Activated T-helper 1 cell treated with anti-CD3 and anti-CD28 coated beads, Interleukin-2, amount 50 U/mL, for 16 hours (primary cell): ENCODE measurements at places on chromosomes 7 and 10.

DNA sequence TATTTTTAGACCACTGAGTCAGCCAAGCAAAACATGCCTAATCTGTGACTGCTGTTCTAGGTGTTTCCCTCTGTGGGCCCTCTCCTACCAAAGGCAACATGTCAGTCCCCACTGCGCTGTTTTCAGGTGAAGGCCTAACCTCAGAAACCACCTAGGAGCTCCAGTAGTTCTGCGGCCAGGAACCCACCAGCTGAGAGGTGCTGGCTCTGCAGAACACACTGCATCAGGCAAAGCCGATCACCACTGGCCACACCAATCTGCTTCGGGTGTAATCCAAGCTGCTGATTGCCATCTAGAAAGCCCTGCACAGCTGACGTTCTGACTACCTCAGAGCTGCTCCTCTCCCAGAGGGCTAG, 14.9 kb downstream of the CAMK2G start:
- no peak for DNase-seq

DNA sequence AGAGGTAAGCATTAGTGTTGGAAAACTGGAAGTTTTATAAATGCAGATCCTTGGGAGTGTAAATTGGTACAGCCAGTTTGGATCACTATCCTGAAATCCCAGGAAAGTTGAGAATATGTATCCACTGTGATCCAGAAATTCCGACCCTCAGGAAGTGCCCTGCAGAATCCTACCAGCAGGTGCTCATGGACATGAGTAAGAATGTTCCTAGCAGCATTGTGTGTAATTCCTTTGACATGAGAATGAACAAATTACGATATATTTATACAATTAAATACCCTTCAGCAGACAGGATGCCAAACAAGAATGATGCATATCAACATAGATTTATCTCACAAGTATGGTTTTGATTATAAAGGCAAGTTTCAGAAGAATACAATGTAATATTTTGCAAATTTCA, 181.6 kb downstream of the XPNPEP1 start:
- DNase-seq: no peak

GRCh38 chr7:142508251-142508650, 241.0 kb upstream of the PRSS1 start:
- no peak for DNase-seq

DNA sequence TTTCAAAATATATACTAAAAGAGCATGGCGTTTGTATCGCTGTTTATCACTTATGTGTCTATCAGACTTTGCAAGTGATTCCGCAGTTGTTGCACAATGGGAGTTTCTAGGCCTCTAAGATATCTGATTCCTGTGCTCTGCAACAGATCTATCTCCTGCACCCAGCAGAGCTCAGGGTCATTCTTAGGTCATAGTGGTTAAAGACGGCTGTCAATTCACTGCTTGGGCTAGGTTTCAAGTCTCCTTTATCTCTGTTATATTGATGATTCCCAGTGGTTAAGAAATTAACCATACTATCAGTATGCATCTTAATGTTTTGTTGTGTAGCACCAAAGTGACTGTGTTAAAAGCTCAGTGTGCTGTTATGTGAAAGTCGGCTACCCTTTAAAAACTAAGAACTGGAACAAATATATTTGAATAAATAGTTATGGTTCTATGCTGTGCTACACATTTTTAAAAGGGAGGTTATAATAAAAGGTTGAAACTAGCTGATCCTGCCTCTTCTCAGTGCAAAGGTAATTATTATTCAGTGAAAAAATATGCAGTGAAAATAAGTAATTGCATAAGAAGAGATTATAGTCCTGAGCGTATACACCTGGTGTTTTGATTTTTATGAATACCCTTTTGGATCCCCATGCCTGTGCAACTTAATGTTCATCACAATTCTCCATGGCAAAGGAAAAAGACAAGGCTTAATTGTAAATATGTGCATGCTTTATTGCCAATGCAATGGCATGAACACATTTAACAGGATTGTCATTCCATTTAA, 24.0 kb downstream of the HOXA1 start:
- no peak for DNase-seq

DNA sequence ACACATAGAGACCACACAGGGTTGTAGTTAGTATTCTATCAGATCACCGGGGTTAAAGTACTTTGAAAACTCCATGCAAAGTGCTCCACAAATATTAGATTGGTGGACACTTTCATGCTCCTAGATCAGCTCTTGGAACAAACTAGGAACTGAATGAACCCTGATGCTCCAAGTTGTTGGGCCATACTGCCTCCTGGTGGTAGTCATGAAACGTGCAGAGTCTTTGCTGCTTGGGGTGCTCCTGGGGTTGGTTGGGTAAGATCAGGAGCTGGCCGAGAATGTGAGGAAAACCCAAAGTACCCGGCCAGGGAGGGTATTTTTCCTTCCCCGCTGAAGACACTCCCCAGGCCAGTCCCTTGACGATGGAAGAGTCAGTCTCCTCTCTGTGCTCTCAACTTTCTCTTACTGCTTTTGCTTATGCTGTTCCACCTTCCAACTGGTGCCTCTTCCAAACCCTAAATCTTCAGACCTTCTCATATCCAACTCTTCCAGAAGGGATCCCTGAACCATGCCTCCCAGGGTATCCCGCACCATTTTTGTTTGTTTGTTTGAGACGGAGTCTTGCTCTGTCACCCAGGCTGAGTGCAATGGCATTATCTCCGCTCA, 918 bp upstream of the RPEL1 start:
- peak; percentile 40 for DNase-seq

DNA sequence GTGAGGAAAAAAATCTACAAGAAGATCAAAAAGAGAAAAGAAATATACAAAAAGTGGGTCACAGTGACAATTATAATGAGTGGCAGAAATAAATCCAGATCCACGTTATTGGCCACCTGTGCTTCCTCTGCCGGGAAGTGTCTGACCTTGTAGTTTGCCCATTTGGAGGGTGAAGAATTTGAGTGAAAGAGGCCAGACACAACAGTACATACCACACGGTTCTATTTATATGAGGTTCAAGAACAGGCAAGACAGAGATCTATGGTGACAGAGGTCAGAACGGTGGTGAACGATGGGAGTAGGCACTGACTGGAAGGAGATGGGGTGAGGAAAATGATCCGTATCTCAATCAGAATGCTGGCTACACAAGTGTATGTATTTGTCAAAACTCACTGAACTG, 17.1 kb downstream of the PARP12 start:
- no peak for DNase-seq

- DNase-seq: no peak
These were observed 50.5 kb upstream of the GPR141 start for GRCh38 chr7:37633048-37633447.

- DNase-seq: no peak
These were observed 9.0 kb downstream of the SPOCK2 start for GRCh38 chr10:72079356-72079755.

DNA sequence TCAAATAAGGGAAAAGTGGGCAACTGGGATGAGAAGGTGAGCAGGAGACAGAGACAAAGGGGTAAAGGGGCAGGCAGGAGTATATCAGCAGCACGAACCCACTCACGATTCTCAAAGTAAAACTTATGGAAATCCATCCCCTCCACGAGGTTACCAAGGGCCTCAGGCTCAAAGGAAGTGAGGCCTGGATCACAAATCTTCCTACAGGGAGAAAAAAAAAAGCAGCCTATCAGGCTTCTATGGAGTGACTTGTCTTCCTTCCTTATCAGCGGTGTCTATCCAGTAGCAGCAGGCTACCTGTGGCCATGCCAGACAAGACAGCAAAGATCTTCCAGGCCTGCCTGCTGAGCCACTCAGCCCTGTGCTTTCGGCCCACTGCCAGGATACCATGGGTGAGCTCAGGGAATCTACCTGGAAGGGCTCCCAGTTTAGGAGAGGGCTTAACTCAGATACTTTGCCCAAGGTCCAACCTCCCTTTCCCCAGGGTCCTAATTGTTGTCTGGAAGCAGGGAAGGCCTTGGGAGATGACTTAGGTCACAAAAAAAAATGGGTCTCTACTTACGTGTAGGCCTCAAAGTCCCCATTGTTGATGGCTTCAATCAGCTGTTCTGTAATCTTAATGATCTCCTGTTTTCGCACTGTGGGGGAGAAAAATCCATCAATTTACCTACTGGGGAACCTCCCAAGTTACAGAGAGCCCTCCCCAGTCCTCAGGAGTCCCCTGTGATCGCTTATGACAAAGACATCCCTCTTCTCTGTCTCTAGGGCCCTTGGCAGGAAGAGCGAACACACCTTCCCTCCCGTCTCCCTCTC, 5.7 kb upstream of the NDST2 start:
- DNase-seq: no peak

DNA sequence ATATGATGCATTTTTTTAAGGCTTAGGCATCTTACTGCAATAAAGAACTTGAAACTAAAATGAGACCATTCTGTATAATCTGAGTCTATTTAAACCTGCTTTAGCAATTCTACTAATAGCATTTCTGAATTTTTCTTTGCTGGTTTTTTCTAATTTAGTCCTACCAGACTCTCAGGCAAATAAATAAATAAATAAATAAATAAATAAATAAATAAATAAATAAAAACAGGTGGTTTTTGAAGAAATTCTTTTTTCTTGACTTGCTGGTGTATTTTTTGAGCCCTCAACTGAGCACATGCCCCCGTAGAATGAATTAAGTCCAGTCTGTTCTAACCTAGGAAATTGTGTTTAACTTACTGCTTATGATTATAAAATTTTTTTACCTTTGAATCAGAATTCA, 134.7 kb upstream of the FOXP2 start:
- DNase-seq: no peak

DNA sequence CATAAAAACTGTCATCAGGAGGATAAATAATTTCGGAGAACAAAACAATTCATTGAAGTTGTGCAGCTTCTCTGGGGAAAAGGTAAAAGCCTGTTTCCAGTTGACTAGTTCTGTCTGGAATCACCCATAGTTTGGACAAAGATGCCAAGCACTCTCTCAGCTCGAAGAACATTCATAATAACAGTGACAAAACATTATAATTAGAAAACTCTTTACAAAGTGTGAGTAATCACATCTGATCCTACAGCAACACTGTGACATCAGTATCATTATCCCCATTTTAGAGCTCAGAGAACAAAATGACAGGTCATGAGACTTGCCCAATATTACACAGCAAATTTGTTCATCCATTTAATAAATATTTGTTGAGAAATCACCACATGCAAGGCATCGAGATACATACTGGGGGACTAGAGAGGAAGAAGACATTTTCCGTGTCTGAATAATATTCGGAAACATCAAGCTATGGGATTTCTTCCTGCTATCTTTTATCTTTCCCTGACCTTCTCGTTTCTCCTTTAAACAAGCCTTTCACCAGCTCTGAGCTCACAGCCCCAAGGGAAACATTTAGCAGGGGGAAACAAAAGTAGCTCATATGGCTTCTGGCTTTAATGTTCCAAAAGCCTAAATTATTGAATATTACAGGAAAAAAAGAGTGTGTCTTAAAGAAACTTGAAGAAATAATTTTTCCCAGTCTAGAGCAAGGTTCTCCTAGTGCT, 123.3 kb upstream of the GHITM start:
- no peak for DNase-seq

- DNase-seq: no peak
These were observed 3.3 kb downstream of the EPHA1 start for GRCh38 chr7:143405173-143406001.

DNA sequence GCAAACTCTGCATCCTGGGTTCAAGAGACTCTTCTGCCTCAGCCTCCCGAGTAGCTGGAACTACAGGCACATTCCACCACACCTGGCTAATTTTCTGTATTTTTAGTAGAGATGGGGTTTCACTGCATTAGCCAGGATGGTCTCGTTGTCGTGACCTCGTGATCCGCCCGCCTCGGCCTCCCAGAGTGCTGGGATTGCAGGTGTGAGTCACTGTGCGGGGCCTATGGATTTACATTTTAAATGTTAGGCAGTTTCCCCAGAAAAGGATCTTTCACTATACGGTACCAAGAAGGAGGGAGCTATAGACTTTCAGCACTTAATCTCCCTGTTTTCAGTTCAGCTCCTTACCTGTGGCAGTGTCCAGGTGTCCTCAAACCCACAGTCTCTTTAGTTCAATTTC, 50.8 kb downstream of the SIRT1 start:
- no peak for DNase-seq

DNA sequence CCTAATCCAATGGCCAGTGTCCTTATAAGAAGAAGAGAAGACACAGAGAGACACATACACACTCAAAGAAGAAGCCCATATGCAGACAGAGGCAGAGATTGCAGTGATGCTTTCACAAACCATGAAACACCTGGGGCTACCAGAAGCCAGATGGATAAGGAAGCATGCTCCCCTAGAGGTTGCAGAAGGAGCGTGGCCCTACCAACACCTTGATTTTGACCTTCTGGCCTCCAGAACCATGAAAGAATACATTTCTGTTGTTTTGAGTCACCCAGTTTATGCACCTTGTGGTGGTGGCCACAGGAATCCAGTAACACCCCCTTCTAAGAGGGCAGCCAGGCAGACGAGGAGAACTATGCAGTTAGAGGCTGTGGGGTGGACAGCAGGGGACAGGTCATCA, 43.5 kb downstream of the AOC1 start:
- DNase-seq: no peak

- DNase-seq: no peak
These were observed 40.8 kb downstream of the RGS10 start for GRCh38 chr10:119501690-119502089.

GRCh38 chr10:121440461-121440860, 157.8 kb downstream of the FGFR2 start:
- no peak for DNase-seq

GRCh38 chr7:128235471-128235870, 5.6 kb upstream of the LEP start:
- DNase-seq: no peak

DNA sequence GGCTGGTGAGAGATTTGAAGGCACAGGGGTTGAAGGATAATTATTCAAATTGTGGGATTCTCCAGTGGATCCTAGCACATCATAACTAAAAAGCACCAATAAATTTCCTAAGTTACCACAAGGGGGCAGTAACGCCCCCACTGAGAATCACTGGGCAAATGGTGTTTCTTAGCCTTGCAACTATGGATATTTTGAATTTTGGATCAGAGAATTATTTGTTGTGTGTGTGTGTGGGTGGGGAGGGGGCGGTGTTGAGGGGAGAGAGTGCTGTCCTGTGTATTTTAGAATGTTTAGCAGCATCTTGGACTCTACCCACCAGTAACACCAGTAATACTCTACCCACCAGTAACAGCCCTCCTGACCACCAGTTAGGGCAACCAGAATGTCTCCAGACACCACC, 63.3 kb upstream of the PRKG1 start:
- no peak for DNase-seq

DNA sequence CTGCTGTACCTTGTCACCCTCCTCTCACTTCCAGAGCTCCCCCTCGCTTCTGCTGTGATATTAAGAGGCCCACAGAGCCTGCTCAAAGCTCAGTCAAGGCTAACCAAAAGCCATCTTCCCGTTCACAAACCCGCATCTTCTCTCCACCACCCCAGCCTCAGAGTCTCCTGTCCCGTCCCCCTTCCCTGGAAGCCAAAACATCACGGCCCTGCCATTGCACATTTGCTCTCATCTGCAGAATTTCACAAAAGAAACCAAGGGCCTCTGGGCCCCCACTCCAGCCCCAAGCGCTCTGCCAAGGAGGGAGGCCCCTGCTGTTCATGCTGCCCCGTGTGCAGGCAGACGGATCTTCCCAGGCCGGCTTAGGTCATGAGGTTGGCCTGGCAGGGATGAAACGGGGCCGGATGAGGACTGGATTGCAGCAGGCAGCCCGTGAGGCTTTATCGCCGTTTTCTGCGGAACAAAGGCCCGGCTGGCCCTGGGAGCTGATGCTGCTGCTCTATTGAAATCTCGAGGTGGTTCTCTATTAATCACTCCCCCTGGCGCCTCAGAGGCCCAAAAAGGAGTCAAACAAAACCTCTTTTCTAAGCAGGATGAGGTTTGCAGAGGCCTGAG, 31.6 kb upstream of the FOXK1 start:
- DNase-seq: no peak
